Esophagus squamous epithelium (tissue), 5 donors: ENCODE measurements at places on chromosomes 2 and 18.

DNA sequence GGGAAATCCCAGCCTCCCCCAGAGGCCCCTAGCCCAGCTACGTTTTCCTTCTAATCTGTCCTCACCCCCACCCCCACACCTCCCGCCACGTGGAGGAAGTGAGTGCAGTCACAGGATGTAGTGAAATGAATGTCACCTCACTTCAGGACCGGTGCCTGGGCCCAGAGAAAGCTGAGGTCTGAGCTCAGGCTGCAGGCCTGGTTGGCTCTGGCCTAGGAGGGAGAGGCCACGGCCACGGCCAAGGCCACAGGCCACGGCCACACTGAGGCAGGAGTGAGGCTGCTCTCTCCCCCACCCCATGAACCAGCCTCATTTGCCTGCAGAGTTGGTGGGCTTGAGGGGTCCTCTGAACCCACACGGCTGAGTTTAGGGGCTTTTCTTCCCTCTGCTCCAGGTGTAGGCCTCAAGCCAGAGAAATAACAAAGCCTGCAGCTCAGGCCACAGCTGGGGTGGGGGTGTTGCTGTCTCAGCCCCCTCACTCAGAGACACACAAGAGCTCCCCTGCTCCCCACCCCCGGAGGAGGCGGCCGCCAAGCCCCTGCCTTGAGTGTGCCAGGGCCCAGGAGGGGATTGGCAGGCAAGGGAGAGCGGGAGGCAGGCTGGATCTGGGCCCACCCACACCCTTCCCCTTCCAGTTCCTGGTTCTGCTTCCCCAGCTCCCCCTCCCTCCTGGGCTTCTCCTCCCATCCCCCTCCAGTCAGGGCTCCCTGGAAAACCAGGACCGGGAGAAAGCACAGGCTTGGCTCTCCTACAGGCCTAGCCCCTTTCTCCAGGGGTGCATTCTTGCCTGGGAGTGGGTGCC, 27.0 kb downstream of the DNMT3A start:
- no peak for DNase-seq

DNA sequence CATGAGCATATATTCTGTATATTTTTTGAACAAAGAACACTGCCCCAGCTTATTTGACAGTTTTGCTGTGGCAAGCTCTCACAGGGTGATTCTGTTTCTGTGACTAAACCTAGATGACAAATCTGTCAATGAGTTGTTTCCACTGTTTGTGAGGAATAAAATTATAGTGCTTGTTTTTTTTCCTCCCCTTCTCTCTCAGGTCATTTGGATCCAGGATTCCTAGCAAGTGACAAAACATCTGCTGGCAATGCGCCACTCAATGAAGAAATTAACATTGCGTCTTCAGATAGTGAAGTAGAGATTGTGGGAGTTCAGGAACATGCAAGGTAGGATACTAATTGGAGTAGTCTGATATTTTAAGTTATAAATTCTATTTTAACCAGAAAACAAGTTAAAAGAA, 149.3 kb downstream of the HAUS1 start:
- DNase-seq, result no peak

DNA sequence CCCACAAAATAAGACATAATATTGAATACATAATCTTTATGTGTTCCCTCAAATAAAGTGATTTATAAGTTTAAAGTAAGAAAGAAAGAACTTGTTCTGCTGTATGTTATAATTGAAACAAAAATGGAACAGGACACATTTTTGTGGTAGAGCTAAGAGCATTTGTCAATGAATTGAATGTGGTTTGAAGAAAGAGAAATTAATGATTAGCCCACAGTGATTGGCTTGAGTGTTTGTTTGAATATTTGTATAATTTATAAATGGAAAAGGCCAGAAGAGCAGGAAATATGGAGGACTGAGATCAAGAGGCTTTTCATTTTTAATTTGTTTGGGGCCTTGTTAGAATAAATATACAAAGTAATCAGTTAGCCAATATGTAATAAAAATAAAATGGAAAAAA, 395.1 kb upstream of the CDH19 start:
- no peak for DNase-seq

DNA sequence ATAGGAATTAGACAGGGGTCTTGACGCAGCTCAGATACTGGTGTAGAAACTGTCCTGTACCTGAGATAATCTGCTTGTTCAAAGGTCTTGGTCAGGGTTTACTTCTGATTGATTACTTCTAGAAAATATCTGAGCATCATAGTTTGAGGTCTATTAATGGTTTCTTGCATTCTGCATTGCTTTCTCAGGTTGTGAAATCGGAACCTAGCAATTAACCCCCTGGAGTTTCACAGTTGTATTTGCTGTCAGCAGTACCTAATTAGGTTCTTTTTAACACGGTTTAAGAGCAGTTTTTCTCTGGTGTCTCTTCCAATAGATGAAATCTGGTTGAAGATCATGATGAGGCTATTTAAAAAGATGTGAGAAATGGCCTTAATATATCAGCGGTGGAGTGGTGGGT, 428.6 kb upstream of the SYT4 start:
- DNase-seq, result no peak

GRCh38 chr18:55252053-55252675, 292.9 kb upstream of the CCDC68 start:
- no peak for DNase-seq

GRCh38 chr2:66430505-66431273, 4.2 kb upstream of the MEIS1 start:
- no peak for DNase-seq

GRCh38 chr2:195579776-195580555, 77.1 kb upstream of the SLC39A10 start:
- no peak for DNase-seq

DNA sequence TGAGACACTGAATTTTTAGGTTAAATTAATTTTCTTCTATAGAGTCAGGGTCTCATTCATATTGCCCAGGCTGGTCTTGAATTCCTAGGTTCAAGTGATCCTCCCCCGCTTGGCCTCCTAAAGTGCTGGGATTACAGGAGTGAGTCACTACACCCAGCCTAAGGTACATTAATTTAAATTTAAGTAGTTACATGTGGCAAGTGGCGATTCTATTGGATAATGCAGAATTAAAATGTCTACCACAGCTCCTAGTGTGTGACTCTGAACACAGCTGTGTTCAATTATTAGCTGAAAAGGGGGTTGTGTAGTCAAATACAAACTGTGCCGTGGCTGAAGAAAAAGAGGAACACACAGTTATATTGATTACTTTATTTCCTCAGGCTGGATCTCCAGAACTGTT, 2.2 kb upstream of the CAD start:
- DNase-seq, result no peak
